NCI-H2081 (cell line): ENCODE measurements at places on chromosomes 1 and 21.
A peak's percentile ranks its signal among the peaks of the same experiment; 100 is the strongest.

- no peak for DNase-seq
These were observed 58.4 kb downstream of the FHAD1 start for GRCh38 chr1:15305468-15305770.

- DNase-seq = peak; percentile 4
These were observed 162.9 kb upstream of the HP1BP3 start for GRCh38 chr1:20949871-20950590.

- DNase-seq = no peak
These were observed 357.2 kb downstream of the RGS7 start for GRCh38 chr1:240999826-241000225.

- DNase-seq = no peak
These were observed 120.7 kb downstream of the ITSN1 start for GRCh38 chr21:33762803-33763581.

GRCh38 chr1:98661544-98662355, at the start of gene SNX7:
Gene SNX7 (plus strand): TSS chr1:98661721. CDS start chr1:98661732, 11 bp downstream.
- peak; percentile 67 for DNase-seq

DNA sequence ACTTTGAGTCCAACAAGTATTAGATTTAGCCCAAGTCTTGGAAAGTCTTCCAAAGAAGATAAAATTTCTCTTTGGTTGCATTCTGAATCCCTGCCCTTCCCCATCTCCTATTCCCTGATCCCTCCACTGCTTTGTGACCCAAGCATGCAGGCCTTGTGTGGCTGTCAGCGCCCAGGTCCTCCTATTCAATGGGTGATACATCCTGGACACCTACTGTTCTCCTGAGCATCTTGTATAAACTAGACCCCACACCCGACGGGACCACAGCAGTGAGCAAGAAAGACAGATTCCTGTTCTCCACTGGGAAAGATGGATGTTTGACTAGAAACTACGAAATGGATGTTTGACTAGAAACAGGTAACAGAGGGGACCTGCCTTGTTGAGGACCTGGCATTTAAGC, 136.6 kb downstream of the KIF26B start:
- no peak for DNase-seq

DNA sequence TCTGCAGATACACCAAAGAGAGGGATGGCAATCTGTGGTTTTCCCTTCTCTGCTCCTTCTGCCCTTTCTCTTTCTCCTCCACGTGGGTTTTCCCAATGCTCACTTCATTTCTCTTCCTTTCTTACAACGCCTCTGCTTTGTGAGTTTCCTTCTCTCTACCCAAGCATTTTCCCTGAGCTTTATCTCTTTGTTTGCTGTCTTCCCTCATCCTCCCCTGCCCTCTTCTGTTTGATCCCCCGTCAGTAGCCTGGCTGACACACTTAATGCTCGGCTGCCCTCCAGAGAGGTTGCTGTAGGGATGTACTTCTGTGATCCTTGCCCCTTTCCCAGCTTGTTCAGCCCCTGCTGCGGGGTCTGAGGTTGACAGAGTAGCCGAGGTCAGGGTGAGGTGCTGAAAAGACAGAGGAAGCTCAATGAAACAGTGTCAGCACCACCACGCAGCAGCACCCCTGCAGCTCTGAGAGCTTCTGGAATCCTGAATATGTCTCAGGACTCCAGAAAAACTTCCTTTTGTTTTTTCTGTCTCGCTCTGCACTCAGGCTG, 6.0 kb downstream of the EDARADD start:
- DNase-seq = no peak

- DNase-seq = no peak
These were observed 34.0 kb upstream of the CRNN start for GRCh38 chr1:152448095-152448494.

DNA sequence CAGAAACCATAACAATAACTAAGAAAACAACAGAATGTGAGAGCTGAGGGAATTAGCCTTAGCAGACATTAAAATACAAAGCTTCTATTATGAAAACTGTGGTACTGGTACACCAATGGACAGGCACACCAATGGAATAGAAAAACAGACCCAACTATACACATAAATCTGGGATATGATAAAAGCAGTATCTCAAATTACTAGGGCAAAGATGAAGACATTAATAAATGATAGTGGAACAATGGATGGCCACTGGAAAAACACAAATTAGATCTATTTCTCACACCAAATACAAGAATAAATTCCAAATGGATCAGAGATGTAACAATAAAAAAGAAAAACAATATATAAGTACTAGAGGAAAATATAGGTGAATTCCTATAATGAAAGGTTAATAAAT, 65.4 kb upstream of the SLFNL1 start:
- no peak for DNase-seq

DNA sequence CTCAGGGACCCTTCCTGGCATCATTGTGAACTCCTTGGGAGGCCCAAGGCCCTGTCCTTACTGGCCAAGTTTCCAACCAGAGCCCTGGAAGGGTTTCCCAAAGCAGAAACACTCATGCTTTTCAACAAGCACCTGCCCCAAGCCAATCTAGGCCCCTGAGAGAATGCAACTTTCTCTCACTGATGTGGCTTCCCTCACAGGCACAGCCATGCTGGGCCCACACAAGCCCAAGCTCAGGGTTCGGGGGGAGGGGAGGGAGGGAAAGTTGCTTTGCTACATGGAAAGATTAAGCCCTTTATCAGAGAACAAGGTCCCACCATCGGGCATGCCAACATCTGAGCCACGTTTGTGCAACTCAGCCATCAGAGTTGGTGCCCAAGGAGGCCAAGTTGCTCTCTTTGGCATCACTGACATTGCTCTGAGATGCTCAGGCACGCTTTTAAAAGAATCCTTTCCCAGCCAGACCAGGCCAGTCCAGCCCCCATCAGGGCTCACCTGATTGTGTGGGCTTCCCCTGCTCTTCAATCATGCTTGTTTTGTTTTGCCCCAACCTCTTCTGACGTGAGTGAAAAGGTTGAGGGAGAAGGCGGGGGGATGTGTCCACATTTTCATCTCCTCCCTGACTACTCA, 43.5 kb downstream of the RIMS3 start:
- DNase-seq = no peak

GRCh38 chr1:923131-923990, at the start of gene SAMD11:
Gene SAMD11 (plus strand): TSS chr1:923923. CDS start chr1:924432, 509 bp downstream.
- DNase-seq = no peak

- peak; percentile 44 for DNase-seq
These were observed 49.4 kb upstream of the DESI2 start for GRCh38 chr1:244603498-244603897.

GRCh38 chr1:30911059-30911954, 2.7 kb upstream of the SDC3 start:
- peak; percentile 70 for DNase-seq

GRCh38 chr1:43074244-43074643, 97.8 kb downstream of the EBNA1BP2 start:
- peak; percentile 36 for DNase-seq

- DNase-seq = no peak
These were observed 1537.1 kb downstream of the PLA2G4A start for GRCh38 chr1:188365874-188366273.

DNA sequence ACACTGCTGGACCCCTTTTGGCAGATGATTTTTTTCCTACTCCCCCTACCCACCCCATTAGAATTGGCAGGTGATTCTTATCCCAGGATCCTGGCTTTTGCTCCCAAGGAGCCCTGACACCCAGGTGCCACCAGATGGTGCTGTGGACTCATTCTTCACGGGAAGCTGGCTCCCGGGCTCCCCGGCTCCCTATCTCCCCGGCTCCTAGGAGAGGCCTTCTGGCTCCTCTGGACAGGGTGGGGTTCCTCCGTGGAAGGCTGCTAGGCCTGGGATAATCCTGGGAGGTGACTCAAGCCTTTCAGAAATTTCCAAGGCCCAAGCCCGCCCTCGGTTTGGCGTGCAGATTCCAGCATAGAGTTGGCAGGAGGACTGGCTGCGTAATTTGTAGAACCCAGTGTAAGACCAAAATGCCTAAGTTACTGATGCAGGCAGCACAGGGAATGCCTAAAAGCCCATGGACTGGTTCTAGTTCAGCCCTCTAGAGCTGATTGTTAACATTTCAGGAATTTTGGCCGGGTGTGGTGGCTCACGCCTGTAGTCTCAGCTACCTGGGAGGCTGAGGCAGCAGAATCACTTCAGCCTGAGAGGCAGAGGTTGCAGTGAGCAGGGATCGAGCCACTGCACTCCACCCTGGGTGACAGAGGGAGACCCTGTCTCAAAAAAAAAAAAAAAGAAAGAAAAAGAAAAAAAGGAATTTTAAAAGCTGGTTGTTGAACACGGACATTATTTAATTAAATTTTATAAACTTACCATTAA, 6.8 kb upstream of the BSDC1 start:
- peak; percentile 87 for DNase-seq

GRCh38 chr1:200686620-200687019, 16.9 kb upstream of the DDX59 start:
- no peak for DNase-seq

- DNase-seq = no peak
These were observed 64.7 kb upstream of the ACTRT2 start for GRCh38 chr1:2956576-2956975.

DNA sequence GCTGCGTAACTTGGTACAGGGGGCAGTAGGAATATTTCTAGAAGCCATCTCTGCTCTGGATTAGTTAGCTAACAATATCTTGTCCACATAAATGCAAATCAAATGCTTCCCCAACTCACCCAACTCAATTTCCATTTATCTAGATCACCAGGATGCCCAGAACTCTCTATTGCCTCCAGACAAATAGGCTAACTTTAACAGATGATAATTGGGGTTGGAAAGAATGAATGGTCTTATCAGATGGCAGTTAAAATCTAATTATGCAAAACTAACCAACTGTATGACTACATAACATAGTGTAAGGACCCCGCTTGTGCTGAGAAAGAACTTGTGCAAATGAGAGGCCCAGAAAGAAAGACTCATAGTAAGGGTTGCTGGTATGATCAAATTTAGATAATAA, 1024.8 kb downstream of the PLA2G4A start:
- DNase-seq = no peak

- no peak for DNase-seq
These were observed 11.9 kb downstream of the RPS6KA1 start for GRCh38 chr1:26541431-26541815.

- DNase-seq = peak; percentile 81
These were observed 147.6 kb upstream of the CAMK1G start for GRCh38 chr1:209435654-209436566.

GRCh38 chr21:46183910-46184624, at the start of gene SPATC1L:
Gene SPATC1L (minus strand): TSS chr21:46184459. CDS start chr21:46182816, 1,643 bp downstream.
- DNase-seq = no peak

- DNase-seq = no peak
These were observed 2.8 kb upstream of the INPP5B start for GRCh38 chr1:37949524-37950152.

GRCh38 chr1:225651872-225652728, 823 bp downstream of the ENAH start:
- DNase-seq = peak; percentile 49

- DNase-seq = no peak
These were observed 73.5 kb upstream of the CASZ1 start for GRCh38 chr1:10869933-10870332.

DNA sequence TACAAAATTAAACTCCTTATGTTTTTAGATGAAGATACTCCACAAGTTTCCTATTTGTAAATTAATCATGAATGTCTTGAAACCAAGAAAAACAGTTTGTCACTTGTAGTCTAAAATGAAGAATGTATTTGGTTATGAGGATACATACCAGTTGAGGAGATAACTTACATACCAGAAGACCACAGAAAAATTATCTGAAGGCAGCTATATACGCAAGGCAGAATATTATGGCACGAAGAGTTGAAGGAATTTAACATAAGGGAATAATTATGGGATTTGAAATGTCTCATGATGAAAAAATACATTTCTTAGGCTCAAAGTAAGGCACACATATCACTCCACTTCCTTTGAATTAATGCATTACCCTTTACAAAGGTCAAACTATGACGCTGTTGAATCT, 73.3 kb downstream of the IFI44 start:
- no peak for DNase-seq

DNA sequence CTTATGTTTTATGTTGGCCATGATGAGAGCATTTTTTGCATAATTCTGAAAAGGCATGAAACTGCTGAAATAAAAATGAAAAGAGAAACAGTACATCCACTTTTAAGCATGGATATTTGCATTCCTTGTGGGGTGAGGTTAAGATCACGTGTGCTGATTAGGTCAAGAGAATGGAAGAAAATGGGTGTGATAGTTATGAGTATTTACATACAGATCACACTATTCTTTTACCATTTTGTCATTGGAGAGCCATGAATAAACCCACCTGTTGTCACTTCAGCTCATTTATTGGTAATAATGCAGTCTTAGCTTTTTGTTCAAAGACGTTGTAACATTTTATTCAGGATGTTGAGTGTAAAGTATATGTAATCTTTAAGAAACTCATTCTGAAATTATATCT, 153.2 kb downstream of the NOS1AP start:
- no peak for DNase-seq

DNA sequence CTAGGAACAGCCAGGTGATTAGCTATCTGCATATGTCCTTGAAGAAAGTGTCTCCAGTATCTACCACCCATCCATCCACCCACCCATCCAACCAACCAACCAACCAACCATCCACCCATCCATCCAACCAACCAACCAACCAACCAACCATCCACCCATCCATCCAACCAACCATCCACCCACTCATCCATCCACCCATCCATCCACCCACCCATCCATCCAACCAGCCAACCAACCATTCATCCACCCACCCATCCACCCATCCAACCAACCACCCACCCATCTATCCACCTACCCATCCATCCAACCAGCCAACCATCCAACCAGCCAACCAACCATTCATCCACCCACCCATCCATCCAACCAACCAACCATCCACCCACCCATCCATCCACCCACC, 12.1 kb downstream of the C21orf58 start:
- DNase-seq = no peak

GRCh38 chr1:38063616-38064015, 17.0 kb upstream of the POU3F1 start:
- no peak for DNase-seq

DNA sequence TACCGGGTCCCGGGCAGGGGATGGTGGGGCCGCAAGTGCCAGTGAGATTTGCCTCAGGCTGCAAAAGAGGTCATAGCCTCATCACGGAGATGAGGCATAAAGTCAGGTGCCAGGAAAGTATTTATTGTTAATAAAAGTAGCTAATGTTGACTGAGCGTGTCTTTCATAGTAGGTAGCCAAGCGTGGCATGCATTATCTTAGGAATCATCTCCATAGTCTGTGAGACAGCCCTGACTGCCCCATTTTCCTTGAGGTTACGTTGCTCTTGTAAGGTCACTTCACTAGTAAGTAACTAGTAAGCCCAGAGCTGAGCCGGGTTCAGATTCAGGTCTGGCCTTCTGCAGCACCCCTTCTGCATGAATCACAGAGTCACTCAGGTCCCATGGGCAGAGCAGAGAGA, 174.2 kb downstream of the CAMTA1 start:
- no peak for DNase-seq
